ENCODE measurements at places on chromosomes 7 and 10.

DNA sequence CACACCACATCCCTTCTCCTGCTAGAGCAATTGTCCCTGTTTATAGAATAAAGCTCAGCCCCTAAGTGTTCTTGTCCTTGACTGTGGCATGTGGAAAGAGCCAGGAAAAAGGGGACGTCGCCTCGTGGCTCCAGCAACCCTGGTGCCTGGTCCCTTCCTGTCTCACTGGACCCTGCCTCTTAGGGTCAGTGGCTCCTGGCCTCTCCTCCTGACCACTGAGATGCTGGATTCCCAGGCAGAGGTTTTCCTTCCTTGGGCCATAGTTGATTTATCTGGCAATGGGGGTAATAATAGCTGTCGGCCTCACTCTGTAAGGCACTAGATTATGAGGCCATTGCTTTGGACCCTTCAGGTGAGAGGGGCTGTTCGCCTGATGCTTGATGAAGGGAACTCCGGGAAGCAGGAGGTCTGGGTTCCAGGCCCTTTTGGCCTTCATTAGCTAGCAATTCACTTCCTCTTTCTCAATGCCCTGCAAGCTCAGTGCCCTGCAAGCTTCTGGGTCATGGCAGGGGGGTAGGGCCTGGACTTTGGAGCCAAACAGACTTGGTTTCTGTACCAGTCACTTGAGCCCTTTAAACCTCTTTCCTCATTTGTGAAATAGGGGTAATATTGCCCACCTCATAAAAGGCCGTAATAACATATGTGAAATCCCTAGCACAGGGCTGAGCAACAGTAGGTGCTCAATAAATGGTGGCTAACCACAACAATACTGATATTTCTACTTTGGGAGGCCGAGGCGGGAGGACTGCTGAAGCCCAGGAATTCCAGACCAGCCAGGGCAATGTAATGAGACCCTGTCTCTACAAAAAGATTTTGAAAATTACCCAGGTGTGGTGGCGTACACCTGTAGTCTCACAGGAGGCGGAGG is 1.1 kb downstream of the ASL start:
- no peak for DNase-seq

DNA sequence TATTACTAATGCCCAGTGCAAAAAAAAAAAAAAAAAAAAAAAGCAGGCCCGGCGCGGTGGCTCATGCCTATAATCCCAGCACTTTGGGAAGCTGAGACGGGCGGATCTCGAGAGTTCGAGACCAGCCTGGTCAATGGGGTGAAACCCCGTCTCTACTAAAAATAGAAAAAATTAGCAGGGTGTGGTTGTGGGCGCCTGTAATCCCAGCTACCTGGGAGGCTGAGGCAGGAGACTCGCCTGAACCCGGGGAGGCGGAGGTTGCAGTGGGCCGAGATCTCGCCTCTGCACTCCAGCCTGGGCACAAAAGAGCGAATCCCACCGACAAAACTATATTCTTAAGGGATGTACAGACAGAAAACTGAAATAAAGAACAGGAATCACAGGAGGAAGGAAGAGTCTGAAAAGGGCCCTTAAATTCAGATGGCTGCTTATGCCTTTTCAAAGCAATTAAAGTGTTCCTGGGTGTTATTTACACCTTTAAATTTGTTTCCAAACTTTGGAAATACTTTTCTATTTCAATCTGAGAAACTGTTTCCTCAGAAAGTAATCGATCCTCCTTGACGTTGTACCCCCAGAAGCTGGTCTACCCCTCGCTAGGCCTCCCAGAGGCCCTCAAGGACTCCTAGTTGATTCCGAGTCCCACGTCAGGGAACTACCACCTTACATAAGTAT is 2.0 kb upstream of the KMT2E start:
- no peak for DNase-seq

- no peak for DNase-seq
Measured at GRCh38 chr7:131285556-131285955, 42.1 kb upstream of the MKLN1 start.

DNA sequence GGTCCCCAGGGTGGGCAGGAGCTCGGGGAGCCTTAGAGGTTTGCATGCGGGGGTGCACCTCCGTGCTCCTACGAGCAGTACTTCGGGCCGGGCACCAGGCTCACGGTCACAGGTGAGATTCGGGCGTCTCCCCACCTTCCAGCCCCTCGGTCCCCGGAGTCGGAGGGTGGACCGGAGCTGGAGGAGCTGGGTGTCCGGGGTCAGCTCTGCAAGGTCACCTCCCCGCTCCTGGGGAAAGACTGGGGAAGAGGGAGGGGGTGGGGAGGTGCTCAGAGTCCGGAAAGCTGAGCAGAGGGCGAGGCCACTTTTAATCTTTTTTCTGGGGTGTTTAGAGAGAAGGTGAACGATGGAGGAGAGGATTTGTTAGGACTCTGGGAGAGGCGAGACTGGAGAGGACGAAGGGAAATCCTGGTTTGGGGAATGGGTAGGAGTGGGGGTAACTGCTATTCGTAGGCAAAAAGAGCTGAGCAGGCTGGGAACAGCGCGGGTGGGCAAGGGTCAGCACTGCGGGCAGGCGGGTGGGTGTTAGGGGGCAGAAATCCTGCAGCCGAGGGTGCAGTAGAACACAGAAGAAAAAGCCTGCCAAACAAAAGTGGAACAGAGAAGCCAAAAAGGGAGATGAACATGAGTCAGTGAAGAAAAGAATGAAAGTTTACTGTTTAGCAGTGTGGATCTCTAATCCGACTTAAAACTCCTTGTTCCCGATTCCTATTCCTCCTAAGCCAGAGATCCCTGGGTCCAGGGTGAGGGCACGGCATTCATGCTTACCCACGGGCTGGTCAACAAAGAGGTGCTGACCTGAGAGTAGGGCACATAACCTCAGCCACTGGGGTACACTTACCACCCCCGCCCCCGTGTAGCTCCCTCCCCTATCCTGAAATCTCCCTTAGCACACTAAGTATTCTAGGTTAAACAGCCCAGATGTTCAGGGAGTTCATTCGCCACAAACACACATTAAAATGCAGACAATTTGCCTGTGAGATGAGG is 26.9 kb downstream of the PRSS2 start:
- no peak for DNase-seq

GRCh38 chr7:77867537-77867865 is 68.9 kb downstream of the PHTF2 start:
- no peak for DNase-seq

DNA sequence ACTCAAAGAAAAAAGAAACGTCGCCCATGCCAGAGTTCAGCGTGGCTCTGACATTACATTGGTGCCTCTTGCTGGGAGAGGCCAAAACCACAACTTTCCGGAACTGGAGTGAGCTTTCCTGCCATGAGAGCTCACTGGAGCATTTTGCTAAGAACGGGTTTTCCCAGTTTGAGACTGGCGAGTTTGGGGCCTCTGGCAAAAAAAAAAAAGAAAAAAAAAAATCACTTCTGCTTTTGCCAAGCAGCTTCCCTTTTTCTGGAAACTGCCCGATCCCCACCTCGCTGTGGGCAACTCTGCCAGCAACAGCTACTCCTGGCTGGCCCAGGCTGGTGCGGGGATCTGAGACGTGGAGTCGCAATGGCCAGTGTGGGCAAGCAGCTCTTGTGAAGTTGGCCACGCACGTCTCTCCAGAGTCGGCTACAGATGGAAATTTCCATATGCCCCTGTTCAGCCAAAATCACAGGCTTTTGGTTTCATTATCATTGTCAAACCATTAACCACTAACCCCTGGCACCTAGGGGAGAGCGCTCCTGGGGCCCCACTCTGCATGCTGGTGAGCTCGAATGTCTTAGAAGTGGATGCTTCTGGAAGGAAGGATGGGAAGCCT is 25.7 kb downstream of the PRKAG2 start:
- no peak for DNase-seq

GRCh38 chr10:122746408-122746807 is 46.8 kb upstream of the C10orf120 start:
- no peak for DNase-seq

DNA sequence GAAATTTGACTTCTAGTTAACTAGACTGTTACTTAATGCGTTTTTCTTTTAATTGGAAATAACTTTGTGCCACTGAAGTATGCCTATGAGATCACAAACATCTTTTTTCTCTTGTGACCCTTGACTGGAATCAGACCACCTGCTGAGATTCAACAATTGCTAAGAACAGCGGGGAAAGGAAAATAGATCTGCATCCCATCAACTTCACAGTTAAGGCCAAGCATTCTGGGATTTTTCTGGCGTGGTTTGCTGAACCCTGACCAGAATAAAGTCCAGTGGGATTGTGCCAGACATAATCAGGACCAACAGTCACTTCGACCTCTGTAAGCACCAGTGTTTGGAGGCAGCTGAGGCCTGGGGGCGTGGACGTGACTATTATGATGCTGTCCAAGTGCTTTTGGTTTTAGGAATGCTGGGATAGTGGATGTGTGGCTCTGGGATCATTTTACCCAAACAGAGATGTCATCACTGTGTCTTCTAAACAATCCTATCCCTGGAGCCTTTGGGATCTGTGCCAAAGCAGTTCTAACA is 373.3 kb upstream of the PRKCQ start:
- DNase-seq = no peak

DNA sequence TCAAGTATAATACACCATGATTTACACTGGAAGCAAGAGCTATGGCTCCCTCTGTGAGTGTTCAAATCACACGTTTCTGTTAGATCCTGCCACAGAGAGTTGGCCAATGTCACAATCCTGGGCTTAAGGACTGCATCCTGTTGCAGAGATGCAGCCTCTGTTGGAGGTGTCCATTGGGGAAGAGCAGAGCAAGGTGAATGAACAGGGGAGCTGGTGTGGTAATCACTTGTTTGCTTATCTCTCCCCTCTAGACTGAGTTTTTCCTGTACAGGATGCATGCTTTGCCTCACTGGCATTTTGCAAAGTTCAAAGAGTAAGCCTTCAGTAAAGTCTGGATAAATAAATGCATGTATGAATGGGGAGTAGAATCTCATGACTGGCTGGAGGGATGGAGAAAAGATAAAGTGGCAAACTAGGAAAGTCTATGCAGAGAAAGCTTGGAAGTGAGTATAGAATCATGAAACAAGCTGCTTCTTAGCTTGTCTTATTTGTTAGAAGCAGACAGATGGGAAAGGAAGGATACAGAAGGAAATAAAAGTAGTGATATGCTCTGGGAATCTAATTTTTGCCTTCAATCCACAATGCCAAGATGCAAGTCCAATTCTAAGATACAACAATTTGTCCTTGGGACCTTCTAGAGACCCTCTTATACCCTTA is 605.9 kb downstream of the KCNMA1 start:
- no peak for DNase-seq

- no peak for DNase-seq
Measured at GRCh38 chr10:91050371-91051034, 129.6 kb upstream of the ANKRD1 start.

DNA sequence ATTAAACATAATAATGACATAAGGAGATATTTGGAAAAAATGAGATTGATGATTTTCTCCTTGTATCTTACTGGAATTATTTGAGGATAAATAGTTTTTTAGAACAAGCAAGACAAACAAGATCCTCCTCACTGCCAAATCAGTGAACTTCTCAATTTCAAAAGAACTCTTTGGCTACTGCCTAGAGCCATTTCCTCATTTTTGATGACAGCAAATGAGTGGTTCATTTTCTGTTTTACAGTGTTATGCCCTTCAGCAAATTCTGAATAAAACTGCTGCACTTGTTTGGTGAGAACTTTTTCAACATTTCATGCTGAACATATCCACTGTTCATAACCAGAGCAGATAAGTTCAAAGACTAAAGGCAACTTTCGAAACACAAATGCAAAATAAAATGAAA is 42.5 kb upstream of the AHR start:
- no peak for DNase-seq

GRCh38 chr10:103750836-103751235 is 104.5 kb downstream of the SH3PXD2A start:
- no peak for DNase-seq

GRCh38 chr10:87654212-87654611 is 5.5 kb upstream of the PAPSS2 start:
- DNase-seq = no peak

GRCh38 chr10:125116652-125117310 is 43.6 kb downstream of the CTBP2 start:
- DNase-seq = no peak

GRCh38 chr10:74973741-74974392 is 137.6 kb upstream of the SAMD8 start:
- no peak for DNase-seq

GRCh38 chr7:121259826-121260225 is 69.0 kb upstream of the WNT16 start:
- no peak for DNase-seq

DNA sequence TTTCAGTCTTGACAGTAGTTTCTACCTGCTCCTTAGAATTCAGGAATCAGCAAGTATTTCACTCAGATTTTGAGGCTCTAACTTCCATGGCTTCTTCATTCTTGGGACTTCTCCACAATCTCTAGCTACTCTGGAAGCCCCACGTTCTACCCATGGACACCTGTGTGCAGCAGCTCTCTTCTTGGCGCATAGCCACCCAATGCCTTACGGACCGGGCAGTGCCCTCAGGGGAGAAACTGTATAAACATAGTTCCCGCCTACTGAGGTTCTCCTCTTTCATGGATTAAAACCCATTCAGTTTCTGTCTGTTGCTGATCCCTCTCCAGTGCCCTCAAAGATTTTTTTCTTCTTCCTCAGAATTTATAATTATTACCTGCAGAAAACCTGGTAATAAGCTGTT is 177.1 kb downstream of the SORCS1 start:
- no peak for DNase-seq

DNA sequence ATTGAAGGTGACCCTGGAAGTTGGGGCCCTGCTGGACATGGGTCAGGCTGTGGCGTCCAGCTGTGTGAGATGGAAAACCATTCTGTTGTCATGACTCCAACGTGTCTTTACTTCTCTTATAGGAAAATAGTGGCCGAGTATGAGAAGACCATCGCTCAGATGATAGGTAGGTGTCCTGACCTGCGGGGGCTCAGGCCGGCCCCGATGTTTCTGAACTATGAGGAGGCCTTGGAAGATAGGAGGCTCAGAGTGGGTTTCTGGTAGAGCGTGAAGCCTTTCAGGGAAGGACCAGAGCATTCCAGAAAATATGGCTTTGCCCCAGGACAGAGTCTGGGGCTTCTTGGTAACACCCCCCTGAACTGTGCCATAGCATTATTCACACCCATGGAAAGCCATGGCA is 29.3 kb upstream of the BTBD16 start:
- DNase-seq = no peak

DNA sequence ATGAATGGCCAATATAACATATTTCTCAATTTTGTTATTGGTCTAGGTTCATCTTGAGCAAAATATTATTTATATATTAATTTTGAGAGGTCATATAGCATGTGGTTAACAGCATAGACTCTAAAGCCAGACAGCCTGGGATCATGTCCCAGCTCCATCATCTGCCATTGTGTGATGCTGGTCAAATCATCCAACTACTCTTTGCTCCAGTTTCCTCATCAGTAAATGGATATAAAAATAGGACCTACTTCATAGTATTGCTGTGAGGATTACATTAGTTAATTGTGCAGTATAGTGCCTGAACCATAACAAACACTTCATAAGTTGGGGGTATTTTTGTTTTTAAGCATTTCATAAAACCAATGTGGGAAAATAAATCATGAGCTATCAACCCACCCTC is 199.0 kb downstream of the KIAA1217 start:
- DNase-seq = no peak

DNA sequence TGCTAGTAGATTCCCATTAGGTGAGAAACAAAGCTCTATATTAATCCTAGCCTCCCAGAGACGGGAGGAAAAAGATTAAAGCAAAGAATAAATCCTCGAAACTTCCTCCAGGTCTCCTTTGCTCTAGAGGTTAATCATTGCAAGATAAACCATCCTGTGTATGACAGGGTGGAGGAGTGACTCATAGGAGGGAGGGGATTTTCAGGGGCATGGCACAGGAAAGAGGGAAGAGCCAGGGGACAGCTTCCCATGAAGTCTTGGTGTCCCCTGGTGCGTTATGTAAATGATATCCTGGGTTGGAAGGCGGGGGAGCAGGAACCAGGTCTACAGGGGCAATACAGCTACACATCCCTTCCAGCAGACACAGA is 780 bp downstream of the CYP3A5 start:
- DNase-seq = no peak

GRCh38 chr7:80770061-80770460 is 131.6 kb downstream of the CD36 start:
- DNase-seq = no peak

All from amniotic stem cell (primary cell).